ENCODE measurements at places on chromosomes 12 and 14.

DNA sequence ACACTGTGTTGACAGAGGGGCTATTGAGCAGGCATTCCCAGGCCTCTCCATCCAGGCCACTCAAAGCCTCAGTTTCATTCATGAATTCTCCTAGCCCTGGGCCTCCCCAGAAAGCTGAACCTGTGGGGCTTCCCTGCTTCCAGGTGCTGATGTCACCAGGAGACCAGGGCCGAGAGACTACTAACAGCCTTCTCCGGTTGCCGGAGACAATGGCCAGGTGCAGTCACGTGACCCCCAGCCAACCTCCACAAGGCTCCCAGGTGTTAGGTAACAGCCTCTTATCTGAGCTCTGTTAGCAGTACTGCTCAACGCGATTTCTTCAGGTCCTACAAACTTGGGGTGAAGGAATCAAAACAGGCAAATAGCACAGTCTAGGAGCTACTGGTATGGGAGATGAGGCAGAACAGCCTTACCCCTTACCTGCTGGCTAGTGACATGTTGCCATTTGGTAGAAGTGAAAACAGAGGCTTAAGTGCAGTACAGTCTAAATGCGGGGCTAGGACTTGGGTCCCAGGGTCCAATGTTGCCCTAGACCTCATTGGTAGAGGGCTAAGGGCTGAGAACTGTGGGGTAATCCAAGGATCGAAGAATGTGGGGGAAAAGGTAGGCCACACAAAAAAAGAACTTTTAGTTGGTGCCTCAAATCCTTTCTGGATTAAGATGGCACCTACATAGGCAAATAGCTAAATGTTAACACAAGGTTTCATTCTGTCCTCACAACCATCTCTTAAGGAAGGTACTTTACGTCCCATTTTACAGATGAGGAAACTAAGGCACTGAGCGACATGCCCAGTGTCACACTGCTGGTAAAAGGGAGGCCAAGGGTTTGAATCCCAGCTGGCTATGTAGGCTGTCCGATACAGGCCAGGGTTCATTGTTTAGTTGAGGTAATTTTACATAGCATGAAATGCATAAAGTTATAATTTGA is 3.8 kb downstream of the CCDC88C start:
- DNase-seq, result no peak

- DNase-seq, result no peak
These were observed 31.8 kb downstream of the ATXN3 start for GRCh38 chr14:92074555-92074954.

DNA sequence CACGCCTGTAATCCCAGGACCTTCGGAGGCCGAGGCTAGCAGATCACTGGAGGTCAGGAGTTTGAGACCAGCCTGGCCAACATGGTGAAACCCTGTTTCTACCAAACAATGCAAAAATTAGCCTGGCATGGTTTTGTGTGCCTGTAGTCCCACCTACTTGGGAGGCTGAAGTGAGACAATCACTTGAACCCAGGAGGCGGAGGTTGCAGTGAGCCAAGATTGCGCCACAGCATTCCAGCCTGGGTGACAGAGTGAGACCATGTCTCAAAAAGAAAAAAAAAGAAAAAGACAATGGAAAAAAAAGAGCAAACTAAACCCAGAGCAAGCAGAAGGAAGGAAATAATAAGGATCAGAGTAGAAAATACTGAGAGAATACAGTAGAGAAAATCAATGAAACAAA is 5.4 kb downstream of the CHURC1 start:
- DNase-seq, result no peak

GRCh38 chr12:48489012-48489411 is 6.7 kb downstream of the C12orf54 start:
- DNase-seq, result no peak

DNA sequence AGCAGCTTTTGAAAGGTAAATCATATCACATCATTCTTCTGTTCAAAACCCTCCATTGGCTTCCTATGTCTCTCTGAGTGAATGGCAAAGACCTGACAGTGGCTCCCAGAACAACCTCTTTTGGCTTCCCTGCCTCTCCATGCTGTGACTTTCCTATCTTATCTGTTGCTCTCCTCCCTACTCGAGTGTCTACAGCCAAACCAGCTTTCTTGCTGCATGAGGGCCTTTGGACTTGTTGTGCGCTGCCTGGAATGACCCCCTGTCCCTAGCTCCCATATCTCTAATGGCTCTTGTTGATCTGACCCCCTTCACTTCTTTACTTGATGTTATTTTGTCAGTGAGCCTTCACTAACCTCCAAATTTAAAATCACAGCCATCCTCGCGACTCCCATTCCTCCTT is 2.5 kb downstream of the SYNE2 start:
- DNase-seq, result no peak

DNA sequence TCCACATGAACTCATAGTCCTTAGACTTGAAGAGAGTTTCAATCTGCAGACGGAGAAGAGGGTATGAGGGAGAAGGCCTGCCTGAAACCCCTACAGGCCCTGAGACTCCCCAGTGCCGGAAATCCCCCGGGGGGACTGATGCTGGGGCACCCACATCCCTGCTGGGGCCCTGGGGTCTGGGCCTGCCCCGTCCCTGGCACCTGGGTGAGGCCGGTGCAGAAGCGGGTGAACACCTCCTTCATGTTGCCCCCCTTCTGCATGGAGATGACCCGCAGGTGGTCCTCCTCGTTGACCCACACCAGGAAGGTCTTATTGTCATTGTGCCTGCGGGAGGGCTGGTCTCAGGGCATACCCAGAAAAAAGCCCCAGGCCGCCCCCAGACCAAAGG is 2.4 kb downstream of the CKB start:
- DNase-seq, result no peak

GRCh38 chr12:119613319-119613936 is 19.9 kb downstream of the TMEM233 start:
- no peak for DNase-seq

GRCh38 chr14:74356892-74357575 is 8.8 kb downstream of the VRTN start:
- no peak for DNase-seq

GRCh38 chr14:100083706-100084105 is 18.5 kb downstream of the EVL start:
- DNase-seq, result no peak

DNA sequence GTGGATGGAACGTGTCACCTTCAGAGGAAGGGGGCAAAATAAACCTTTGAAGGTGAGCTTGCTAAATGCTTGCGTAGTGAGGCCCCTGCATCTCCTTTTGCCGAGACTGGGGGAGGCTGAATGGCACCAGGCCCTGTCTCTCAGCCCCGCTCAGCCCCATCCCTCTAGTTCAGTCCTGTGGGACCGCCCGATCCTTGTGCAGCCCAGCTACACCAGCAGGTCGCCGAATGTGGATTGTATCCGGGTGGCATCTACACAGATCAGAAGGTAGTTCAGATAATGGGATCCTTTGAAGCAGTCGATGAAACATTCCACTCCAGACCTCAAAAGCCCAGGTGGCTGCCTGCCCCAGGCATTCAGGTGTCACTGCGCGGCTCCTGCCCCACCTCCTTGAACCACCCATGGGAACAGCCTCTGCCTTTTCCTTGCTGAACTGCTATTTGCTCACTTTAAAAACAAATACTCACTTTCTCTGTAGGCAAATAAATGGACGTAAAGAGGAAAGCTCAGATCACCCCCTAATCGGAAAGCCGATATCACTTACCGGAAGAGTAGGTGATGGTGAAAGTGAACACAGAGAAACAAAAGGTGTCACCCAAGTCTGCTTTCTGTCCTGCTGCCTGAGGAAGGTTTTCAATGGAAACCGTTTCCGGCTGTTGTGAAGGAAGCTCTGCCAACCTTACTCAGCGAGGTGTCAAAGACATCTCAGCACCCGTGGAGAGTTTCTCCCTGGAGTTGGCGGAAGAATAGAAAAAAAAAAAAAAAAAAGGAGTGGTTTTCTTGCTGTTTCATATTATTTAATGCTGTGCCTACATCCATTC is 100.3 kb upstream of the NCOR2 start:
- no peak for DNase-seq

- DNase-seq, result no peak
These were observed 3.8 kb downstream of the CS start for GRCh38 chr12:56296295-56296694.
